ENCODE measurements at places on chromosomes 6 and 20.
A peak's percentile ranks its signal among the peaks of the same experiment; 100 is the strongest.

DNA sequence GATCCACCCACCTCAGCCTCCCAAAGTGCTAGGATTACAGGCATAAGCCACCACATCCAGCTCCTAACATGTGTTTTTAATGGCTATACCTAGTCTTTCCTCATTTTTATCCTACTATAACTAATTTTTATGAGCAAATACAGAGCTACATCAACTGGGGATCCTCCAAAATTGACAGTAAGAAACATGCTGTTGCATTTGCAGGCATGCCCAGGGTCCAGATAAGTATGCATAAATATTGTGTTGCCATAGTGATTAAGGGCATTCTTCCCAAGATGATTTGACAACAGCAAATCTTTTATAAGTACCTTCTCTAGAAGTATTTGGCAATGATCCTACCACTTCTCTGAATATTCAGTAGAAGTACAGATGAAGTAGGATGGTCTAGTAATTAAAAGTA, 41.9 kb upstream of the MOXD1 start:
- no peak for DNase-seq

- no peak for DNase-seq
Measured at GRCh38 chr6:108535114-108535742, 25.5 kb upstream of the FOXO3 start.

DNA sequence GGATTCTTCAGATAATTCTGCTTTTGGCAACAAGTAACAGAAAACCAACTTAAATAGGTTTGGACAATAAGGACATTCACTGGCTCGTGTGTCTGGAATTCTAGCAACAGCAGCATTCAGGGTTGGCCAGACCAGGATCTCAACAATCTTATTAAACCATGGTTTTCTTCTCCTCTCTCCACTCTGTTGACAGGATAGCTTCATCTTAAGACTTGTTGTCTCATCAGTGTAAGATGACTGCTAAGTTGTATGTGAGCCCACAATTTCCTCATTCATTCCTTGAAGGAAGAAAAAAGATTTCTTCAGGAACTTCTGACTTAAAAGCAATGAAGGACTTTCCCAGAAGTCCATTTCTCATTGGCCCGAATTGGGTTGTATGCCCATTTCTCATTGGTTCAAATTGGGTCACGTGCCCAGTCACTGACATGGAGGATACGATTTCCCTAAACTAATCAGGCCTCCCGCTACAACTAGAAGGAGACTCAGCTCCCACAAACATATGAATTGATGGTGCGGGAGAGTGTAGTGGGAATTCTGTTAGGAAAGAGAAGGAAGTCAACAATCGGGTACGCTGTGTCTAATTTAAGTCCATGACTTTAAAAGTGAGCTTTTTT, 83.7 kb downstream of the SLC22A3 start:
- no peak for DNase-seq

- no peak for DNase-seq
Measured at GRCh38 chr20:44324343-44324742, 12.5 kb upstream of the R3HDML start.

- no peak for DNase-seq
Measured at GRCh38 chr6:6734479-6735465, 146.3 kb downstream of the LY86 start.

DNA sequence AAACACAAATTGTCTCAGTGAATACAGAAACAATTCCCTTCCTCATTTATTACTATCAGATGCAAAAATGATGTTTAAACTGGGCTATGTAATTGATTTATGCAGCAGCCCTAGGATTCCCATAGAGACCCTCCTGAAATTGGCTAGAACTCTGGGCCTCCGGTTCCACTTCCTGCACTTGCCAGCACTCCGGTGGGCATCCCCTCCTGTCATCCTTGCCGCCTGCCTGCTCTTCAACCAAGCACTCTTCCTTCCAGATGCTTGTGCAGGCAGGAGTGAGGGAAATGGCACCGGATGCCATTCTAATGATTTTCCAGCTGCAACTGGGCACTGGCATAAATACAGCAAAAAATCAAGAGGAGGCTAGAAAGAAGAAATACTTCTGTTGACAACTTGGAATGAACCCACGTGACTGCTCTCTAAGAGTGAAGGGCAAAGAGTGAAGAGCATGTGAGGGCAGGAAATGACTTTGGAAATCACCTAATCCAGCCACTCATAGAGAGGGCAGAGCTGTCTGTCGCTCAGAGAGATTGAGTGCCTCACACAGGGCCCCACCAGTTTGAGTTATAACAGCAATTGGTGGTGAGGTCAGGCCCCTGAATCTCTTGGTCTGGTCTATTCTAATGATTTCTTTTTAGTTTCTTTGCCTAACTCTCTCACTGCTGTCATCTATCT, 3.7 kb upstream of the NEDD9 start:
- peak; percentile 77 for DNase-seq

DNA sequence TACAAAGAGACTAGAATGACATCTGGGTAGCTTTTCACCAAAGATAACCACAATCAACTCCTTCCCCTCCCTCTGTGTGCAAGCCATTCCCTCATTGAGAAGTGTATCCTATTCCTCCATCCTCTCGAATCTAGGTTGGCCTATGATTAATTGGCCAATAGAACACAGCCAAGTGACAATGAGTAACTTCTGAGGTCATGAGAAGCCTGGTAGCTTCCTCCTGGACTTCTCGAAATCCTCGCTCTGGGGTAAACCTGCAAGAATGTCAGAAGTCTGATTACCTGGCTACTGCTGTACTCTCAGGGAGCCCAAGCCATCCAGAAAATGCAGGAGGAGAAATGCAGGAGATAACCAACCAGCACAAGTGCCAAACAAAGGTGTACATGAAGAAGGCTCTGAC, 13.1 kb downstream of the ARHGAP18 start:
- DNase-seq: no peak

GRCh38 chr6:97009781-97010492, 85.4 kb downstream of the KLHL32 start:
- no peak for DNase-seq

- no peak for DNase-seq
Measured at GRCh38 chr6:71290611-71291010, 2.0 kb downstream of the OGFRL1 start.

DNA sequence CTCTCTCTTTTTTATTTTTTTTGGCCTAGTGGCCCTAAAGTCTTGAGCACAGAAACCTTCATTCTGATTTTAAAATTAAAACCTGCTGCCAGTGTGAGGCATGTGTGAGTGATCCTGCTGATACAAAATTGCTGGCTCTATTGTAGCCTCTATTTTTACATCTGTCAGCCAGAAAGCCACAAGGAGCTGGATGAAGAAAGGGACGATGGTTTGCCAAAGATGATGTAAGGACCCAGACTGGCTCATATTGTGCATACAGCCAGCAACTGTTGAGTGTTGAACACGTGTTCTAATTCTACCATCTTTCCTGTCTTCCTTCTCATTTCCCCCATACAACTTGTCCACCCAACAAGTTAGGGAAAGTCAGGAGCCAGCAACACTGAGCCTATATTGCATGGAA, 40.8 kb upstream of the ATXN1 start:
- no peak for DNase-seq

- no peak for DNase-seq
Measured at GRCh38 chr20:12180107-12180661, 262.5 kb downstream of the BTBD3 start.

- DNase-seq: no peak
Measured at GRCh38 chr20:19677336-19677735, 80.7 kb upstream of the RIN2 start.

- DNase-seq: no peak
Measured at GRCh38 chr20:58150772-58151171, 77.7 kb downstream of the ANKRD60 start.

DNA sequence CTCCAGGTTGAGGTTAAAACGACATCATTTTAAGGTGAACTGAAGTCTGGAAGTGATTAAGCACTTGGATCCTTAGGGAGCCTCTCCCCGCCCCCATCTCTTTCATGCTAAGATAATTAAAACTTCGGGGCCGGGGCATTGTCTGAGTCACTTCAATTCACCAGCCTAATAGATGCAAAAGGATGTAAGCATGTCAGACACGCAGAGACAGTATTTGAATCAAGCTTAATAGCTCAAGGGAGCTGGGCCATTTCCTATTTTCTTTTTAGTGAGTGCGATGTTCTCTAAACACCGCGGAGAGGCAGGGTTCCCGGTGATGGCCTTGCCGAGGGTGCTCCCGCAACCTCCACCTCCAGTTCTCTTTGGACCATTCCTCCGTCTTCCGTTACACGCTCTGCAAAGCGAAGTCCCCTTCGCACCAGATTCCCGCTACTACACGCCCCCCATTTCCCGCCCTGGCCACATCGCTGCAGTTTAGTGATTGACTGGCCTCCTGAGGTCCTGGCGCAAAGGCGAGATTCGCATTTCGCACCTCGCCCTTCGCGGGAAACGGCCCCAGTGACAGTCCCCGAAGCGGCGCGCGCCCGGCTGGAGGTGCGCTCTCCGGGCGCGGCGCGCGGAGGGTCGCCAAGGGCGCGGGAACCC, 516 bp upstream of the IRF4 start:
- no peak for DNase-seq

- no peak for DNase-seq
Measured at GRCh38 chr6:38387971-38388370, 251.8 kb downstream of the BTBD9 start.

GRCh38 chr6:126535138-126535537, 195.2 kb downstream of the CENPW start:
- no peak for DNase-seq

DNA sequence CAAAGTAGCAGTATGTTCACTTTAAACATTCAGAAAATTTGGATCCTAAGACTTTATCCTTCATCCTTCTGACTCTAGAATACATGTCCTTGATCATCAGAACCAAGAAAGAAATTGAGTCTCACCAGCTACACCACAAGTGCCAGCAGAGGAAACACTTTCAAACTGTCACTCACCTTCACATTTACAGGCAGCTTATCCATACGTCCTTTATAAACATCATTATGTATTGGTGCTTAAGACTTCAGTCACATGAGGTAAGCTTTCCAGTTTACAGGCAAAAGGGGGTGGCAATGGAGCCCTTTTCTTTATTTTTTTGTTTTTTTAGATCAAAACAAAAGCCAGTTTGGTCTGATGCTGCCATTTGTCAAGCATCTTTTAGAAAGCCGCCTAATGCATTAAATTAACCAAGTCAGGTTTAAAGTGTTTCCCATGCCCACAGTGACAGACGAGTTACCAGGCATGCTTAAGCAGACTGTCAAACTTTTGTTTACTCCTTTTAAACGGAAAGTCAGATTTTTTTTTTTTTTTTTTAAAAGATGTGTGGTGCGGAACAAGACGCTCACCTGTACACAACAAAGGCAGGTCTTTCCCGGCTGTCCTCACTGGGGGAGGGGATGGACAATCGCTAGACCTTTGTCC, 952 bp upstream of the BRPF3 start:
- DNase-seq: no peak

- no peak for DNase-seq
Measured at GRCh38 chr20:37821696-37822095, 81.2 kb upstream of the VSTM2L start.

GRCh38 chr6:139568151-139568955, 193.9 kb upstream of the CITED2 start:
- DNase-seq: no peak

DNA sequence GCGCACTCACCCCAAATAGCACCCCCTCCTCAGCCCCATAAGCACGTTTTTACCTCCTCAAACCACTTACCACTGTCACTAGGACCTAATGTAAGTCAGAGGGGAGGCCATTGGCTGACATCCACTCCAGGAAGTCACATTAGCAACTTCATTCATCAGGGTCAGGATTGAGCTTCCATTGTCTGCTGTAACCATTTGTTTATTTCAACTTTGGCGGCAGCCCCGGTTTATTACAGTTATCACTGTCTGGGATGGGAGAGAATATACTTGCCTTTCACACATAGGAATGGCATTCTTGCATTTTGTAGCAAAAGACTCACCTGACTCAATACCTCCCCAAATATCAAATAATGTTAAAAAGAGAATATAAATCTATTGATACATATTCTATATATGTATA, 38.3 kb downstream of the MAFB start:
- no peak for DNase-seq

DNA sequence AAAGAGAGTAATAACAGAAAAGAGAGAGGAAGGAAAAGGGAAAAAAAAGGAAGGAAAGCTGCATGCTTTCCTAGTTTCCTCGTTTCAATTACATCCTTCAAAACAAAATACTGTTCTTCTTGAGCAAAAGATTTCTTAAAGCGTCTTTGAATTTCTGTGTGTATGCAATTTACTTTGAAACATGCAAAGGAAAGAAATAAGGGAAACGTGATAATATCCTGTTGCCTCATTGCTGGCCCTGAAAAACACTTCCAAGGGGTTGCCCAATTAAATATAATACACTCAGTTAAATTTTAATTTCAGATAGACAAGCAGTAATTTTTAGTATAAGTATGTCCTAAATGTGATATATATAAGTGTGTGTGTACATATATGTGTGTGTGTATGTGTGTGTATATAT, 51.2 kb upstream of the TPD52L1 start:
- DNase-seq: no peak

DNA sequence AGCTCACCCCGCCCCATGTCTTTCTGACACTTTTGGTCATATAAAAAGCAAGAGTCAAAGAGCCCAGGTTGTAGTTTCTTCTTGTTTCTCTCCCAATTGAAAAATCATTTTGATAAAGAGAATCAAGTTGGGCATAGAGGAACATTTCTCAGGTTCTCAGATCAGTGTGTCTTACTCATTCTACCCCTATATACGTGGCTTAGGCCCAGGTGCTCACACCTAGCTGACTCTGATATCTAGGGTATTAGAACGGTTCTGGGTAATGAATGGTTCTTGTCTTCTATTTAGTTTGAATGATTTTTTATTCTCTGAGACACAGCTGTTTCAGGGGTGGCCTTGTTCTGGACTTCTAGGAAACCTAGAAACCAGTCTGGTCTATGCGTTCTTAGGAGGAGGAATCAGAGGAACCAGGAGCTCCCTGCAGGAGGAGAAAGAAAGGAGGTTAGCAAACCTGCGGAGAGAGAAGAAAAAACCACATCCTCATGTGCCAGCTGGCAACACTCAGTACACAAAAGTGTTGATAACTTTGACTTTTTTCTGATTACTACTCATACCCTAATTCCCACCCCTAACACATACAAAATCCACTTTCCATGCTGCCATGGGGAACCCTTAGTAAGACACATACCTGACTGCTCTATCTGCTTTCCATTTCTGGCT, 178.0 kb downstream of the CLIC5 start:
- DNase-seq: no peak

GRCh38 chr6:33822575-33823395, 19.0 kb upstream of the MLN start:
- DNase-seq: no peak

Measured in CD4-positive, alpha-beta T cell treated with Interleukin-4 for 1 hour (primary cell).